Brain microvascular endothelial cell (primary cell): ENCODE measurements at places on chromosomes 2 and 18.

DNA sequence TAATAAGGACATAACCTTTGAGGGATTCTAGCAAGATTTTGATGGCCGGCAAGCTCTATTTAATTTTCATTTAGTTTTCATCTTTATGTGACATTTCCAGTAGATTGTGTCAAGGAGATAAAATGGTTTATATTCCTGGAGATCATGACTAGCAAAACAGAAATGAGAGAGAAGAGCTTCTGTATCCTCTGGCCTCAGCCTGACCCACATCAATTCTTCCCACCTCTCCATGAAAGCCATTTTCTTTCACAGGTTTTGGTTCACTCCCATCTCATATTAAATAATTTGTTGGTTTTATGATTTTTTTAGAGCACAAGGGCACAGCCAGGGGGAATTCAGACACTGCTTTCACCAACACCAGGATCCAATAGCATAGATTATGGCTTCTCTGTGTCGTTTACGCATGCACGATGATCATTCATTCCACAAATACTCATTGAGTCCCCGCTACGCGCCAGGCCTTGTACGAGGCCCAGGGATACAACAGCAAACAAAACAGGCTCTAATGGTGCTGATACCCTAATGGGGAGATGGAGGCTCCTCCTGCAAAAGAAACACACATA is 85.9 kb downstream of the SH3BP4 start:
- no peak for DNase-seq

DNA sequence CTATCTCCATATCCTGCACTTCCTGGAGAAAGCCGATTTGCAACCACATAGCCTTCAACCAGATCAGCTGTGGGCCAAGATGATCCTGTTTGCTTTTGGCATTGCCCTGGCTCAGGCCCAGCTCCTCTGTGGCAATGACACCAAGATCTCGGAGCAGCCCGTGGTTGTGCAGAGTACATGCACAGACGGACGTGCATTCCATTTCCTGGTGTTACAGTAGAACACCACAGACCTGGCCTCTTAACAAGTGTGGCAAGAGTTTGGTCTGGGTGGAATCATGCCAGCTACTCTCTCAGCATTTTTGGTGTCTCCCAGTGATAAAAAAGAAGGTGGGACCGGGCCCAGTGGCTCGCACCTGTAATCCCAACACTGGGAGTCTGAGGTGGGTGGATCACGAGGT is 20.0 kb downstream of the MALT1 start:
- DNase-seq, result no peak

DNA sequence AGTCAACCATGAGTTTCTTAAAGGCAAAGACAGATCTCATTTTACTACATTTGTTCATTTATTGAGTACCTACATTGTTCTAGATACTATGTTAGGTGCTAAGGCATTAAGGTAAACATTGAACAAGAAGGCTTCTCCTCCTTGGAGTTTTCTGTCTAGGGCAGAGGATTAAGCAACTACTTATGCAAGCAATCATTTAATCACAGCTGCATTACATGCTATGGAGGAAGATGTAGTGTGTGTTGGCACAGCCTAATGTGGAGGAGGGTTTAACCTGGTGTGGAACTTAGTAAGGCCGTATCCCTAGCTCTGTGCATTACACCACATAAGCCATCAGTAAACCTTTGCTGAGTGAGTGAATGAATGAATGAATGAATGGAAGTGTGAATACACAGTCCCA is 106.5 kb upstream of the MAP3K20 start:
- DNase-seq, result no peak

- peak; percentile 52 for DNase-seq
Observed at GRCh38 chr2:199977984-199978415, 22.6 kb downstream of the MAIP1 start.

- no peak for DNase-seq
Observed at GRCh38 chr2:10246831-10247230, 55.9 kb upstream of the HPCAL1 start.

GRCh38 chr2:127636248-127637235 is 9.4 kb upstream of the GPR17 start:
- no peak for DNase-seq

- no peak for DNase-seq
Observed at GRCh38 chr2:172256886-172257285, 154.2 kb upstream of the DLX2 start.

DNA sequence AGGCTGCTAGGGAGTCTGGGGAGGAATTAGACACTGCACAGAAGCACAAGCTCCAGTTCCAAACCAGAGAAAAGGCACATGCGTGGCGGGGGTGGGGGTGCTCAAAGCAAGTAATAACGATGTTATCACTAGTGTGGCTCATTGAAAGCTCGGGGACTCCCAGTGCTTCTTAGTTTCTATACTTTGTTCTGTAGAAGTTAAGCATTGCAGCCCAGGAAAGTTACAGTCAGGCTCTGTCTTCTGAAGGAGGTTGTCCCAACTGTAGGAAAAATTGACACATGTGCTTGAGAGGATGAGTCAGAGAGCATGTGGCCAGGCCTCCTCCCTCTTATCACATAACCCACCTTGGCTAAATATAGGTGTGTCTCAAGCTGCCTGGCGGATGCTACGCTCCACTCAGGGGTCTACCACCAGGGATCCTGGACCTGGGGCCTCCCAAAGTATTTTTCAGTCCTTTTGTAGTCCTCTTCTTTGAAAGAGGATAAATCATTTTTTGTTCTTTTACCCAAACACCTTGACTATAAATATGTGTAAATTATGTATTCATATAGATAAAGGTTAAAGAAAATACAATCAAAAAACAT is 3.8 kb downstream of the GALNT5 start:
- DNase-seq, result peak; percentile 52

DNA sequence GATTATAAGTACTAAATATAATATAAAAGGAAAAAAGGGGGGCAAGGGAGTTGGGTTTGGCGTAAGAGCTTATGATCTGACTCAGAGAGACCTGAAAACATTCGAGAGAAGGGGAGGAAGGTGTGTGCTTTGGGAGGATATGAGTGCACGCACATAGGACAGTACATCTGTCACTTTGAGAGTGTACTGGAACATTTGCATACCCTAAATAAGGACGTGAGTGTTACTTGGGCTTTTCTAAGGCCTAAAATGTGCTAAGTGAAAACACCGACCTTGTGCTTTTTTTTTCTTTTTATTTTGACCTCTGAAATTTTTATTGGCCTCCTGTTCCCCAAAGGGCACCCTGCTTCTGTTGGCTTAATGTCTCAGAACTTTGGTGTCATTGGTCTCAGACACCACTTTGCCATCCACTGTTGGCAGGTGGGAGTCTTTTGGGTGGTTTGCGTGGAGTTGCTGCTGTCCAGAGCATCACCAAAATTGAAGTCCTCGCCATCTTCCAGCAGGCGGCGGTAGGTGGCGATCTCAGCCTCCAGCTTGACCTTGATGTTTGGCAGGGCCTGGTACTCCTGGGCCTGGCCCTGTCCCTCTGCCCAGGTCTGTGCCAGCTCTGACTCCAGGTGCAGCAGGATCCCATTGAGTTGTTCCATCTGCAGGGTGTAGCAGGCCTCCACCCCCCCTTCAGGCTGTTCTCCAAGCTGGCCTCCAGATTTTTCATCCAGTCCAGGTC is 57.7 kb downstream of the CD28 start:
- DNase-seq, result no peak

DNA sequence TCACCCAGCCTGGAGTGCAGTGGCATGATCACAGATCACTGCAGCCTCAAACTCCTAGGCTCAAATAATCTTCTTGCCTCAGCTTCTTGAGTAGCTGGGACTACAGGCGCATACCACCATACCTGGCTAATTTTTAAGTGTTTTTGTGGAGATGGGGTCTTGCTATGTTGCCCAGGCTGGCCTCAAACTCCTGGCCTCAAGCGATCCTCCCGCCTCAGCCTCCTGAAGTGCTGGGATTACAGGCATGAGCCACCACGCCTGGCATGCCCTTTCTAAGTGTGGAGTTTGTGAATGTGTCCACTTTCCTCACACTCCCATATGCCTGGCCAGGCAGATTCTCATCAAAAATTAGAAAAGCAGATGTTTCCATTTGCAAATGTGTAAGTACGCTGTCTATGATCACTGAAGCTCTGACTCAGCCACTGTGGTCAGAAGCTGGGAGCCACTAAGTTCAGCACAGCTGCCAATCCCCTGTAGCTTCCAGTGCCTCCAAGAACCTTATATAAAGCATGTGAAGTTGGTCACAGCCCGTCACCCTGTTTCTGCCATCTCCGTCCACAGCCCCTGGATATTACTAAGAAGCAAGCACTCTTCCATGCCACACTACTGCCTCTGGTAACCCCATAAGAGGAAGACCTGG is 155.4 kb downstream of the FAM210A start:
- DNase-seq, result no peak

- no peak for DNase-seq
Observed at GRCh38 chr2:74525717-74526648, at the start of gene DQX1. DQX1 (minus strand) TSS chr2:74526231; CDS start chr2:74525729, 502 bp downstream.

DNA sequence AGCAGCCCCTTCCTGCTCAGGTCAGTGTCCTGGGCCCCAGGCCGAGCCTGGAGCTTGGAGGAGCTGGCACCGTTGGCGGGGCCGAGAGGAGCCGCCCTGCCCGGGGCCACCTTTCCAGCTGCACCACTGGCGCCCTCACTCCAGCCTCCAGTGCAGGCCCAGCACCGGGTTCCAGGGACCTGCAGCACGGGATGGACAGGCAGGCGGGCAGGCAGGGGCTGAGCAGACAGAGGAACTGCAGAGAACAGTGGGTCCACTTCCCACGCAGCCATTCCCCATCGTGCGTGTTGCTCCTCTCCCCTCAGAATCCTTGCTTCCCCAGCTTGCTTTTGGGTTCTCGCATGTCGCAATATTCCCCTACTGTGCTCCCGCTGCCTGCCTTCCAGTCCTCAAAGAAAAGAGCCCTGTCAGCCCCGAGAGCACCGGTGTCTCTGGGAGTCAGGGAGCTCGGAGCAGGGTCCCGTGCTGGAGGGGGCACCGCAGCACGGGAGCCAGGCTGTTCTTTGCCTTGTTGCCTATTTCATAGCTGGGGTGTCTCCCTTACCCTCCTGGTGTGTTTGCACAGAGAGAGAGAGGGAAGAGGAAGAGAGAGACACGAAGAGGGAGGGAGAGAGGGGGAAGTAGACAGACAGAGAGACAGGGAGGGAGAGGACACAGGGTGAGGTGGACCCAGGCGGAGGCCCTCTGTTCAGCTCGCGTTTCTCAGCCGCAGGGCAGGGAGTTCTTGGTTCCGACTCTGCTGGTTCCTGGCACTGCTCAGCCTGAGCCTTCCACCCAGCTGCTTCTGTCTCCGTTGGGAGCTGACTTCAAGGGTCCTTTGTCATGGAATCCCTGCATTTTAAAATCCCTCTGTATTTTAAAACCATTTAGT is 126.0 kb downstream of the MBP start:
- no peak for DNase-seq

DNA sequence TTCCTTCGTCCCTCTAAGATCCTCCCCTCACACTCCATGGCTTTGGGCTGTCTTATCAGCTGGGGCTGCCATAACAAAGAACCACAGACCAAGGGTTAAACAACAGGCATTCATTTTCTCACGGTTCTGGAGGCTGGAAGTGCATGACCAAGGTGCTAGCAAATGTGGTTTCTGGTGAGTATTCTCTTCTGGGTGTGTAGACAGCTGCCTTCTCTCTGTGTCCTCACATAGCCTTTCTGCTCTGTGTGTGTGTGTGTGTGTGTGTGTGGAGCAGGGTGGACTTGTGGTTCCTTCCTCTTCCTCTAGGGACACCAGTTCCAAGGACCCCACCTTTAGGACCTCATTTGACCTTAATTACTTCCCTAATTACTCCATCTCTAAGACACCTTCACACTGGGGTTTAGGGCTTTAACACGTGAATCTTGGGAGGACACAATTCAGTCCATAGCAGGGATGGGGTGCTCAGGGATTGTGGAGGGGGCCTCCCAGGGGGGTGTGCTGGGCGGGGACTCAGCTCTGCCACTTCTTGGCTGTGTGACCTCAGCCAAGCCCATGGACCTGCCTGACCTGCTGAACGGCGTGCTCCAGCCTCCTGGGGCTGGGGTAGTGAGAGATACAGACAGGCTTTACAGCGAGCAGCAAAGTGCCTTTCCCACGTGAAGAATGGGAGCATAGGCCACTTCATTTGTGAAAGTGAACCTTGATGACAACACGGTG is 38.0 kb downstream of the ACKR3 start:
- peak; percentile 88 for DNase-seq

GRCh38 chr2:32958821-32959220 is 12.1 kb downstream of the LTBP1 start:
- no peak for DNase-seq

- DNase-seq, result no peak
Observed at GRCh38 chr2:85822766-85823165, 66.0 kb downstream of the ST3GAL5 start.

- peak; percentile 12 for DNase-seq
Observed at GRCh38 chr2:151237422-151238025, 24.1 kb downstream of the RBM43 start.

DNA sequence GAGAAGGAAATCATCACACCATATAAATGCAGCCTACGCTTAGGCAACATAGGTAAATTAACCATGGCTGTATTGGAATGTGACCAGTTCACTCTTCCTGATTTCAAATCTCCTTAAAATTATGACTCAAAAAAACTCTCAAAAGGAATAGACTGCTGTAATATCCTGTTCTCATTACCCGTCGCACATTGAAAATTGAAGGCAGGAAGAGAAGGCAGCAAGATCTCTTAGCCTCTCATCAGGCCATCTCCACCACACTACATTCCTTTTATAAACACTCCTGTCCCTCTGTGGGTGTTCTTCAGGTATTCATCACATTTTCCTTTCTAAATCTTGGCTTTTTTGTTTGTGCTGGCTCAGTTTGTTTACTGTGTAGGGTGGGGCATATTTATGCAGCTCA is 83.2 kb downstream of the PPP1R1C start:
- no peak for DNase-seq

DNA sequence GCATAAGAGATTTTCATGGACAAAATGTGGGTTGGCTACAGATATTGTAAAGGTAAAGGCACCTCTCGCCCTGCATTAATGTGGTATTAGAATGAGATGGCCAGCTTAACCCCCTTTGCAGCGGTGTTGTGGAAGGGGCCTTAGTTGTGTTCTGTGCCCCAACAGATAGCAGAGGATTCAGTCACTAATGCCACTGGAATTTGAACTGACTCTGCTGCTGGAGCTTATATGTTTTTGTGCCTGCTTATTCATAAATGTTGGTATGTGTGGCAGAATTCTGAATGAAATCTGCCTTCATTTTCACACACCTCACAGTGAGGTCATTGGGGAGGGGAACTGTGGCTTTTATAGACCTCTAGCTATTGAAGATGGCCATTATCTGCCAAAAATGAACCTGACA is 90.7 kb upstream of the ITGA6 start:
- DNase-seq, result peak; percentile 39
